CD4-positive, alpha-beta T cell (primary cell): ENCODE measurements at places on chromosomes 11 and 22.

DNA sequence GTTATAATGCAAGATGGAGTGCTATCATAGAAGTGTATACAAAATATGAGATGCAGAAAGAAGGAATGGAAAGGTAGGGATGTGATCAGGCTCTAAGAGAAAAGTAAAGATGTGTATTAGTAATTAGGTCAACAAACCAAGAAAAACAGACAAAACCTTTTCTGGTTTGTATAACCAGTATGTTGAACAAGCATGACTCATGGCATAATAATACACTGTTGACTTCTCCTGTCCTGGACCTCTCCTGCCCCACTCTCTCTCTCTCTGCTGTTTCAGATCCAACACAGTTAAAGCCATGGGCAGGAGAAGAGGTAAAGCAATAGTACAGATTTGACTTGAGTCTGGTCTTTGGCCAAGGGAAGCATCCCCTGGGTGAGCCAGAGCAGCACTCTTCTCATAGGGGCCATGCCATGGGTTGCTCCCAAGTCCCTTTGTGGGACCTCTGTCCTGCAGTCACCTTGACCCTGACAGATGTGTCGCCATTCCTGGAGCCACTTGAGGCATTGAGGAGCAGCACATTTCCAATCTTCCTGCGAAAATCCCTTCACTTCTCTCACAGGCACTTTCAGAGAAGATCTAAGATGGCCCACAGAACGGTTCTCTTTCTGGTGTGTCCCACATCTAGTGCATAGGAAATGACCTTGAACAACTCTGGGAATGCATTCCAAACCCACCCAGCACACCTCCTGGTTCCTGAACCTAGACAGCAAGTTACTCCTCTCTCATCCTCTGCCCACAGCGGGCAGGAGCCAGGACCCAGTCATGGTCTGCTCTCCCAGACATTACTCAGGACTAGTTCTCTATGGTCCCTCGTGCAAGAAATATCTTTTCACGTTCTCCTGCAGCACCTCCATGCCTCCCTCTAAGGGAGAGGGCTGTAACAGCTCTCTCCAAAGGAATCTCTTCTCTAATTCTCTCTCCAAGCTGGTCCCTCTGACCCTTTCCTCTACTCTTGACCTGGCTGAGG is 58.2 kb upstream of the PRSS23 start:
- no peak for DNase-seq

- DNase-seq: no peak
Observed at GRCh38 chr11:12377106-12377823, at the start of gene PARVA. PARVA (plus strand) TSS chr11:12377571; CDS start chr11:12377648, 77 bp downstream.

- no peak for DNase-seq
Observed at GRCh38 chr11:45665206-45665932, at the start of gene CHST1. CHST1 (minus strand) TSS chr11:45665622; CDS start chr11:45650923, 14,699 bp downstream.

GRCh38 chr22:34481090-34481489 is 560.8 kb upstream of the LARGE1 start:
- DNase-seq: no peak

DNA sequence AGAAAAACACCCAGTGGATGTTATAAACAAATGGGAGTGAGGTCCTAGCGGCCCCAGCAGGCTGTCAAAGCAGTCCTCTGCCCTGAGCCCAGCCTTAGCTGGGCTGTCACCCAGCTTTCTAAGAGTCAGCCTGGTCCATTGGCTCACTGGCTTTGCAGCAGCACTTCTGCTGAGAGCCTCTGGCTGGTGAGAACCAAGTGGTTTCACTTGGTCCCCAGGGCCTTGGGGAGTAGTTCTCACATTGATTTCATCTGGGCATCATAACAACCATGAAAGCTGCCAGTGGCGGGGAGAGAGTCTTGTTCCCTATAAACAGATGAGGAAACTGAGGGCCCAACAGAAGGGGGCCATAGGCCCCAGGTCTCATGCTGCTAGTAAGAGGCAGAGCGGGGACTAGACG is 11.4 kb downstream of the SEC14L6 start:
- DNase-seq: no peak

DNA sequence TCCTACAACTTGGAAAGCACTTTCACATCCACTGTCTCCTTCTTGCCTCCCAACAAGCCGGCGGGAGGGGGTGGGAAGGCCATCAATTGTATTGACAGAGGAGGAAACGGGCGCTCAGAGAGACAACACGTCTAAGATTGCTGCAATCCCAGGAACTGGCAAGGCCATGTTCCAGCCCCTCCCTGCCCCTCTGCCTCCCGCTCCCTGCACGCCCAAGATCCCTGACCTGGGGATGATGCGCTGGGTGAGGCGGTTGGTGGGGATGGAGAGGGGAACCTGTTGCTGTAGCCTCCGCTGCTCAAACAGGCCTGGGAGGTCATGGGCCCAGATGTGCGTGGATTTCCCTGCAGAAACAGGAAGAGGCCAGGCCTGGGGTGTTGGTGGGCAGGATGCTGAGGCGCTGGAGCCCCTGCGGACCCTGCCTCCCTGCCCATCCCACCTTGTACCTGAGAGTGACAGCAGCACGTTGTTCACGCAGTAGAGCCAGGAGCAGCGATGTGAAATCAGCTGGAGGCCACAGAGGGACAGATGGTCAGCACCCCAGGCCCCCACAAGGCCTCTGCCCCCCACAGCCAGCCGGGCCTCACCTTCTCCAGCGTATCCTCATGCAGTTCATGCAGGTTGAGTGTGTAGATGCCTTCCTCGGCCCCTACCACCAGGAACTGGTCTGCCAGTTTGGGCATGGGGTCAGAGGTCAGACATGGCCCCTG is 6.8 kb downstream of the MAP4K2 start:
- DNase-seq: no peak

DNA sequence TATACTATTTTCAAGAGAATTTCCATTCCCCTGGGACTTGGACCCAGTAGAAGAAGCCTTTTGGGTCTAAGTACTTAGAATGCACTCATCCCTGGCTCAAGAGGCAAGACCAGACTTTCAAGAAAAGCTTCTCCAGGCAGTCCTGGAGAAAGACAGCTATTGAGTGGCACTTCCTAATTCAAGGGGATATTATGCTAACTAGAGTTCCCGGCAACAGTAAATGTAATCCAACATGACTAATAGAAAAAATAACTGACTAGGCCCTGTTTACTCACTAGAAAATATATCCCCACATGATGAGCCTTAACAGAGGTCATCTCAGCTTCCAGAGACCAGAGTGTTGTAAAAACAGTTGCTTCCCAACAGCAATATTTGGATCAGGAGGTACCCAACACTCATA is 47.2 kb upstream of the AKIP1 start:
- no peak for DNase-seq

DNA sequence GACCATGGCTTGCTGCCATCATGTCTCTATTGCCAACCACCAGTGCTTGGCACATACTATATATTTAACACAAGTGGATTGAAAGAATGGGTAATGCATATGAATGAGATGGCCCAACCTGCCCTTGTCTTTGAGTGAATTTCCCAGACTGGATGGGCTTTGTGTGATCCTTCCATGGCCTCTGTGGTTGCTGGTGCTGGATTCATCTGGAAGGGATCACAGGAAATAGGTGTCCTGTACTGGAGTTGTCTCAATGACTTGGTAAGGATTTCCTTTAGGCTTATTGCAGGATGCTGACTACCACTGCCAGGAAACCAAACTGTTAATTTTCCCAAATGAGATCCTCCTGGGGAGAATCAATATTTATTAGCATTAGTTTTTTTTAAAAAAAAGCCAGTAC is 328.6 kb downstream of the TMEM135 start:
- DNase-seq: no peak
